ENCODE measurements at places on chromosomes 2 and 18.
A peak's percentile ranks its signal among the peaks of the same experiment; 100 is the strongest.

GRCh38 chr2:43178055-43178598 is 48.3 kb downstream of the ZFP36L2 start:
- no peak for DNase-seq

- DNase-seq = peak; percentile 44
Observed at GRCh38 chr2:205609113-205609512, 73.2 kb upstream of the NRP2 start.

GRCh38 chr2:20421988-20422370 is 24.9 kb upstream of the RHOB start:
- DNase-seq = peak; percentile 81

DNA sequence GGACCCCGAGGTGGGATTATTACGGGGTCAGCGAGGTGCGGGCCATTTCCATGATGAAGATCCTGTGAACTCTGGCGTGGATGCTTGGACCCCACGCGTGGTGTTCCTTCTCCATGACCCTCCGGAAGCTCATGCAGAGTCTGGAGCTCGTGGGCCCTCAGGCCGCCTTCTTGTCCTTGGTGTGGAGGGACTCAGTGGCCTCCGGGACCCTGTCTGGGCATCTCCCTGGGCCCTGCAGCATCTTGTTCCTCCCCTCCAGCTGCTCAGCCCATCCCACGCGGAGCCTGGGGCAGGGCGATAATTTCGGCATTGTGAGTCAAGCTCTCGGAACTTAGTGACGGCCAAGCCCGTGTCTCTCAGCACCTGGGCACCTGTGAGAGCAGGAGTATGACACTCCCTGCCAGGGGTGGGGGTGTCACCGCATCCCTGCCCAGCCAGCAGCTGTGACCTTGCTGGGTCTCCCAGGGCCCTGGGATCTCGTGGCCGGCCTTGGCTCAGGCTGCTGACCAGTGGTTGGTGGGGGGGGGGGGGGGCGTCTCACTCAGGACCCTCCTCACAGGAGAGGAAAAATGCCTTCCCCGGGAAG is 24.6 kb downstream of the RTP5 start:
- no peak for DNase-seq

- DNase-seq = no peak
Observed at GRCh38 chr2:67156796-67157195, 240.3 kb upstream of the ETAA1 start.

- DNase-seq = no peak
Observed at GRCh38 chr18:79459946-79460480, 64.3 kb downstream of the NFATC1 start.

GRCh38 chr2:72949045-72949444 is 31.7 kb downstream of the EMX1 start:
- no peak for DNase-seq
